ENCODE measurements at places on chromosomes 6 and 20.

DNA sequence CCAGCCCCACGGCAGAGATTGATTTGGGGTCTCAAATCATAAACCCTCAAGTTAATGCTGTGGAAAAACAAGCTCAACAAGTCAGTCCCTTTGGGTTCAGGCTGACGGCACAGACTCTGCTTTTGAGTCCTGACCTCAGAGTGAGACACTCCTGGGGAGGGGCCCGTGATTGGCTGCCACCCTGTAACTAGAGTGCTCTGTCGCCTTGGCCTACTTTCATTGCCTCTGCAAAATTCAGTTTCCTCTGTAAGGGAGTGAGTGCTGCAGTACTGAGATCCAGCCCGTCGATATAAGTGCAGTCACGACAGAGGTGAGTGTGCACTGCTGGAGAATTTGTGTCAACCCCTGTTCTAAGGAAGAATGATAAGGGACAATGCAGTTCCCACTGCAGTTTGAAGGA is 105.6 kb downstream of the ANKS1A start:
- DNase-seq = no peak

- DNase-seq = no peak
Observed at GRCh38 chr6:132499757-132500156, 13.2 kb downstream of the STX7 start.

DNA sequence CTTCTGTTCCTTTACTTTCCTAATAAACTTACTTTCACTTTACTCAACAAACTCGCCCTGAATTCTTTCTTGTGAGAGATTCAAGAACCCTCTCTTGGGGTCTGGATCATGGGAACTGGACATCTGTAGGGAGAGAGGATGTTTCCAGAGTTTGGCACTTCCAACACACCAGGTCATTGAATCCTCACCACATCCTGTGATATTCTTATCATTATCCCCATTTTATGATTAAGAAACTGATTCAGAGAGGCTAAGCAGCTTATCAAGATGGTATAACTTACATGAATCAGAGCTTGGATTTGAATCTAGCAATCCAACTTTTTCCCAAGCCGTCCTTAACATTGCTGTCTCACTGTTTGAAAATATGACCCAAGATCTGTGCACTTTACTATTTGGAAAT is 15.5 kb downstream of the PPIL6 start:
- DNase-seq = no peak

- no peak for DNase-seq
Observed at GRCh38 chr6:79782792-79783580, 151.9 kb downstream of the SH3BGRL2 start.

GRCh38 chr6:42173101-42173500 is at the start of gene GUCA1A:
Gene GUCA1A, plus strand, starts transcription at chr6:42173364. Its CDS starts 250 bp downstream, at chr6:42173614.
- DNase-seq = no peak

- DNase-seq = peak; percentile 66
Observed at GRCh38 chr6:158184608-158185007, 16.5 kb downstream of the GTF2H5 start.

- no peak for DNase-seq
Observed at GRCh38 chr6:252775-253535, 39.3 kb upstream of the DUSP22 start.

- DNase-seq = no peak
Observed at GRCh38 chr6:141437685-141438084, 695.0 kb upstream of the GJE1 start.

- peak; percentile 46 for DNase-seq
Observed at GRCh38 chr6:87914637-87915395, 132.8 kb upstream of the SPACA1 start.

- no peak for DNase-seq
Observed at GRCh38 chr6:30184417-30185031, 21.2 kb downstream of the TRIM15 start.

GRCh38 chr20:57672164-57672563 is 37.7 kb downstream of the PMEPA1 start:
- peak; percentile 11 for DNase-seq

DNA sequence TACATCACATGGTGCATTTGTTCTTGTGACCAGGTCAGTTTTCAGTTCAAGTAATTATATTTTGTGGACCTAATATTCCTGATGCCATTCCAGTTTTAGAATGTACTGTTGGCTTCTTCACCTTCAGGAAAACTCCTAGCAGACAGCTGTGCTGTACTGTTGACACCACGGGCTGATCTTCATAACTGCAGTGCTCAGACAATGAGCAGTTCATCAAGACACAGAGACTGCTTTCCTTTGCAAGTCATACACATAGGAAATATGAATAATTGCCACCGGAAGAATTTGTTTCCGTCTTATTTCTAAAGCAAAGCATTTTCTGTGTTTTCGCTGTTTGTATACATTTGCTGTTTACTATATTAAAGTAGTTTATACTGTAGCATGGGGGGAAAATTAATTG is 89.8 kb downstream of the C6orf118 start:
- no peak for DNase-seq

DNA sequence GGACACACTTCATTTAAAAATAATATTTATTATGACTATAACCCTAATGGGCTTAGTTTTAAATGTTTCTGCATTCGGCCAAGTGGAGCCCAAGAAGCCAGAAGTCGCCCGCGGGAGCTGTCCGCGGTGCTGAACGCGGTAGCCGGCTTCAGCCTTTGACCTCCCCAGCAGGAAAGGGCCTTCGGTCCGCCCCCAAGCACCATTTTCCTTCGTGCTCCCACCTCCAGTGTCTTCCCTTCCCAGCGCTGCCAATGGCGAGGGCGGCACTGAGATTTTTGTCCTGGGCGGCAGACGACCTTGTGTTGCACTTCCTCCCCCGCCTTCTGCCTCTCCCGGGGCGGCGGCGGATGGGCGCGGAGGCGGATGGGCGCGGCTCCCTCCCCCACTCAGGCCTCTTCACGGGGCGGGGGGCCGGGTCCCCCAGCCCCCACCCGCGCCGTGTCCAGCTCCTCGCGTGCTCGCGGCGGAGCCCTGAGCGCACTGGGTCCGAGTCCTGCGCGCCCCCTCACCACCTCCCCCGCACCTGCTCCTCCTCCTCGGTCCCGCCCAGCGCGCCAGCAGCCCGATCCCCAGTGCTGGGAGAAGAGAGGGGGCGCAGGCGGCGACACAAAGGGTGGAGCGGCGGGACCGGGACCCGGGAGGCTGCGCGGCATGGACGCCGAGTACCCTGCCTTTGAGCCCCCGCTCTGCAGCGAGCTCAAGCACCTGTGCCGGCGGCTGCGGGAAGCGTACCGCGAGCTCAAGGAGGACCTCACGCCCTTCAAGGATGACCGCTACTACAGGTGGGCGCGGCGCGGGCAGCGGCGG is 23.6 kb upstream of the TMEM181 start:
- peak; percentile 72 for DNase-seq

DNA sequence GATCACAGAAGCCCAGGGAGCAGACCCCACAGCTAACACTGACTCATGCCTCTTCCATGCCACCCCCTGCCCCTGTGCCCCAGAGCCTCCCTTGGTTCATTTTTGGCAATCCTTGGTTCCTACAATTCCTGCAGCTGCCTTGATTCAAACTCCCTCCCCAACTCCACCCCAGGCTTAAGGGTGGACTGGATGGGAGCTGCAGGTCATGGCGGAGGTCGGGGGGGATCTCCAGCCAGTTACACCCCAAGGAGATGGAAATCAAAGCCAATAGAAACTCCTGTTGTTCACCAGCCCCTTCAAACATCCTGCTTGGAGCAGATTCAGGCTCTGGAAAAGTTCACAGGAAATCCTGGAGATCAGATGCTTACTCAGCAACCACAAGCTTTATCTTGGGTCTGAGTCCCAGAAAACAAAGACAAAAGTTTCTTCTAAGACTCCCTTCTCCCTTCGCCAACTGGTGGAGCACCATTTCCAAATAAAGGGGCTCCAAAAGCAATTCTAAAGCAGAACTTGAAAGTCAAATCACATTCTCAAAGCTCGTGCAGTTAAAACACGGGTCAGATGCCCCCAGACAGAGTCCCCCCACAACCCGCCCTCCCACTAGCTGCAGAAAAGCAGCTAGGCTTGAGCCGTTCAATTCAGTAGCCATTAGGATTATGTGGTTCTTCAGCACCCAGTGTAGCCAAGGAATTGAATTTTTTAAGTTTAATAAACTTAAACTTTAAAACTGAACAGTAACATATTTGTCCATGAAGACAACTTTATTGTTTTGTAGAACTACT is 149.5 kb downstream of the ANKRD60 start:
- DNase-seq = peak; percentile 78

GRCh38 chr20:45337367-45338120 is 10.7 kb downstream of the SDC4 start:
- peak; percentile 94 for DNase-seq

GRCh38 chr6:118808793-118809638 is 84.9 kb upstream of the ASF1A start:
- no peak for DNase-seq

- no peak for DNase-seq
Observed at GRCh38 chr6:77011929-77012545, 451.3 kb downstream of the HTR1B start.

GRCh38 chr6:16136091-16136490 is 7.2 kb downstream of the MYLIP start:
- no peak for DNase-seq
